ENCODE measurements at places on chromosomes 2 and 18.
A peak's percentile ranks its signal among the peaks of the same experiment; 100 is the strongest.

- DNase-seq: no peak
Measured at GRCh38 chr18:379681-380330, 112.0 kb upstream of the THOC1 start.

GRCh38 chr2:200405599-200406298 lies 99.3 kb downstream of the SPATS2L start:
- DNase-seq: no peak

GRCh38 chr2:1606421-1607235 lies 137.7 kb downstream of the PXDN start:
- DNase-seq: no peak

DNA sequence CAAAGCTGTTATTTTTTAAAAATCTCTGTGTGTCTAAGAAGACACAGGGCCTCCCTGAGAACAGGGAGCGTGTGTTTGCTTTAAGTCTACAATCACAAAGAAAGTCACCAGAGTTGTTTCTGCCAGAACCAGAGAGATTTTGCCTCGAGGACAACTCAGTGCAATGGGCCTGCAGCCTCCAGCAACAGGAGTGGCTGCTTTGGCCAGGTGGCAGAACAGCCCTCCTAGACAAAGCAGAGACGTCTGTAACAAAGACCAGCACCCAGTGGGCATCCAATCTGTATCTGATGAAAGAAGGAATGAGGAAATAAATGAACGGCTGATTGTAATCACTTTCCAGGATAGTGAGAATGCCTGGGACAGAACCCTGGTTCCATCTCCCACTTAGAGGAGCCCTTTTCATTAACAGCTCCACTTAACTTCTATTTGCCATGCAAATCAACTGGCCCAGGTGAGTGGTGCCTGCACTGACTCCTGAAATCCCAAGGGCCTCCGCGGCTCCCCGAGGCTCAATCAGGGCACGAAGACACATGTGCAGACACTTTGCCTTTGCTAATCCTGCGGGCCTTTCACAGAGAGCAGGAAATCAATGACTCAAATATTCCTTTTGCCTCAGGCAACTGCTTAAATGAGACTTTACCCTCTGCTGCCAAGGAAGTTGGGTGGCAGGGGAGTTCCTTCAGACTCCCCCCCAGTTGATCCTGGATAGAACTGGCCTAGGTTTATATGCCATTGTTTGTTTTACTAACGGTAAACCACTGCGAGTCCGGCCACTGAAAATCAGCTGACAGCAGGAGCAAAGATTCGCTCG lies 146.5 kb downstream of the CABLES1 start:
- DNase-seq: no peak

- DNase-seq: no peak
Measured at GRCh38 chr18:27223526-27224291, 38.6 kb upstream of the CHST9 start.

GRCh38 chr2:233247116-233247515 lies 4.4 kb upstream of the ATG16L1 start:
- DNase-seq: no peak

- no peak for DNase-seq
Measured at GRCh38 chr2:216911886-216912285, 52.0 kb upstream of the TNP1 start.

- no peak for DNase-seq
Measured at GRCh38 chr2:225270861-225271260, 128.6 kb upstream of the NYAP2 start.

- no peak for DNase-seq
Measured at GRCh38 chr18:48407358-48407757, 1.8 kb downstream of the ZBTB7C start.

GRCh38 chr2:223846515-223846914 lies 9.1 kb upstream of the AP1S3 start:
- DNase-seq: no peak

DNA sequence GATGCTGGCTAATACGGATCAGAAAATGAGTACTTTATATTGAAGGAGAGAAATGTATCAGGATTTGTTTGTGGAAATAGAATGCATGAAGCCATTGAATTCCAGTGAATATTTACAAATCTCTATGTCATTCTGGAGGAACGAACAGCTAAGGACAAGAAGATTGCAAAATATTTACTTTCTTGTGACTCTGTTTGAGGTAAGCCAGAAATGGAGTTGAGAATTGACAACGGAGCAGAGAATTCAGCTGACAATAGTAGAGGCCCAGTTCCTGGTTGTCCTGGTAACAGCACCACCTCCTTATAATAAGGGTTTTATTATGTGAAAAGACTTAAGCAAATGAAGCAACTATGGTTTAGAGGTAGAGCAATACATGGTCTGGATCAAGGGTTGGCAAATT lies 349.2 kb downstream of the ADCYAP1 start:
- no peak for DNase-seq

DNA sequence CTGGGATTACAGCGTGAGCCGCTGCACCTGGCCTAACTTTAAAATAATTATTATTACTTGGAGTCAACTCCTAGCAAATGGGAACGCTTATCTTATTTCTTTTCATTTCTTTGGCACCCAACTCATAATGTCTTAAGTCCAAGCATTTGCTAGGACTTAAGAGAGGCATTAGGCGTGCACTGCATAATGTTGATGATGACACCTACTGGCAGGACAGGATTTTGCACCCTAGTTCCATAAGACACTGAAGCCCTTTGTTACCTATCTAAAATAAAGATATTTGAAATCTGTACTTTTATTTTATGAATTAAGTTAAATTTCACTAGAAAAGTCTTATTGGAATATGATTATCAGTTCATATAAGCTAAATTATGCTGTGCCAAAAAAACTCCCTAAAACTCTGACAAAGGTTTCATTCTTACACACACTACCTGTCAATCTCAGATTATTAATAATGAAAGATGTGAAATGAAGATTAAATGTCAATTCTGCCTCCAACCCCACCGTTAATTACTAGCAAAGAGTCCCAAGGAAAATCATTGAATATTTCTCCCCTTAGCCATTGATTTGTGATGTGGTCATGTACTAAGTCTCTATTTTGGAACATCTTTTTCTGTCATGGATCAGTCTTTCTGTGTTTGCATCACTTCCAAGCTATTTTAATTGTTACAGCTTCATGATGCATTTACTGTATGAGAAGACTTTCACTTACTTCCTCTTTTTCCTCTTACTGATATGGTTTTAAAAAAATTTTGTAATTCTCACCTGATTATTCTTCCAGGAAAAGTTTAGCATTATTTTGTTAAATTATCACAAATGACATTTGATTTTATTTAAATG lies 12.7 kb upstream of the CDH2 start:
- no peak for DNase-seq

- no peak for DNase-seq
Measured at GRCh38 chr2:46098621-46099062, 198.6 kb upstream of the EPAS1 start.

DNA sequence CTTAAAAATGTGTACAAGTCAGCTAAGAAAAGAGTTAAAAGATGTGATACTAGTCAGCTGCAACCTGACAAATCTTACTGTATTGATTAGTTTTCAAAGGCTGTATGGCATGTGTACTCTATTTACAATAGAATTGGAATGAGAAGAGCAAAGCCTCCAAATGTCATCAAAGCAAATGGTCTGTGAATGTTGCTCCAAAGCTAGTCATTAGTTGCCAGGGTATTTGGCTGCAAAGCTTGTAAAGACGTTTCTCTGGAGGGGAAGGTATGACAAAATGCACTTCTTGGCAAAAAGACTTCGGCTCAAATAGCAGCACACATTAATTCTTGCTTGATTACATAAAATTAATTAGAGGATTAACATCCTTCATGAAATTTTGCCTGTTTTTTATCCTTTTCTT lies 59.3 kb downstream of the ETAA1 start:
- no peak for DNase-seq

DNA sequence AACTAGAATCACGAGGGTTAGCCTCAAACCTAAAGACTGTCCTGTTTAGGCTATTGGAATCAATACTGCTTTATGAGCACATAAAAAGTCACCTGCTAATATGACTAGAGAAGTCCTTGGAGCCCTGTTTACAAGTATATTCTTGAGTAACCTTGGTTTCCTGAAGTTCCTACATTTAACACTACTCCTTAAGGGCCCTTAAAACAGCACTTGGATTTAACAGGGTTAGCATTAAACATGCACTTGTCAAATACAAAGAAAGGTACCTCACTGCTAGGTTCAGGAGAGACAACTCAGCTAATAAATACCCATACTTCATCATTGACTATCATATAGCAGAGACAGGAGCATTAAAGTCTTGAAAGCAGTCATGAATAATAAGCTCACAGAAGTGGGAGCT lies 96.7 kb downstream of the SLC5A7 start:
- DNase-seq: no peak

- DNase-seq: no peak
Measured at GRCh38 chr18:76397631-76398030, 97.4 kb downstream of the ZNF516 start.

GRCh38 chr2:40914666-40915065 lies 462.8 kb upstream of the SLC8A1 start:
- DNase-seq: no peak

- peak; percentile 21 for DNase-seq
Measured at GRCh38 chr2:10079870-10080535, at the start of gene CYS1. Gene CYS1 (minus strand): TSS chr2:10080411. CDS start chr2:10080223, 188 bp downstream.

GRCh38 chr2:145851730-145852129 lies 1331.8 kb upstream of the ZEB2 start:
- no peak for DNase-seq

GRCh38 chr2:152930501-152930900 lies 212.1 kb downstream of the ARL6IP6 start:
- DNase-seq: no peak

DNA sequence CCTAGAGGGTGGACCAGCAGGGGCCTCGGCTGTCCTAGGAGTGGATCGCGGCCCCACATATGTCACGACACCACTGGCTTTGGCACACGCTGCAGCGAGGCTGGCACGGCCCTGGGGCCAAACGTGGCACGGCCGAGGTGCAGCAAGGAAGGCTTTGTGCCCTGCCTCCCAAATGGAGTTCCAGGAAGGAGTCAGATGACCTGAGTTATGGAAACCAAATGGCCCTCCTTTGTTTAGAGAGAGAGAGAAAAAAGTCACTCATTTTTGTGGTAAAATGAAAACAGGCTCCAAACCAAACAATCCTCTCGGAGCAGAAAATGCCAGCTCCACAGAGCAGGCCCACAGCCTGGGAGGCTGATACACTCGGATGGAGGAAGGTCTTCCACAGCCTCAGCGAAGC lies 105.6 kb downstream of the ANTXR1 start:
- no peak for DNase-seq

- peak; percentile 3 for DNase-seq
Measured at GRCh38 chr2:142180820-142181533, 50.2 kb upstream of the LRP1B start.

GRCh38 chr2:173855661-173856060 lies 109.5 kb downstream of the SP3 start:
- DNase-seq: no peak

DNA sequence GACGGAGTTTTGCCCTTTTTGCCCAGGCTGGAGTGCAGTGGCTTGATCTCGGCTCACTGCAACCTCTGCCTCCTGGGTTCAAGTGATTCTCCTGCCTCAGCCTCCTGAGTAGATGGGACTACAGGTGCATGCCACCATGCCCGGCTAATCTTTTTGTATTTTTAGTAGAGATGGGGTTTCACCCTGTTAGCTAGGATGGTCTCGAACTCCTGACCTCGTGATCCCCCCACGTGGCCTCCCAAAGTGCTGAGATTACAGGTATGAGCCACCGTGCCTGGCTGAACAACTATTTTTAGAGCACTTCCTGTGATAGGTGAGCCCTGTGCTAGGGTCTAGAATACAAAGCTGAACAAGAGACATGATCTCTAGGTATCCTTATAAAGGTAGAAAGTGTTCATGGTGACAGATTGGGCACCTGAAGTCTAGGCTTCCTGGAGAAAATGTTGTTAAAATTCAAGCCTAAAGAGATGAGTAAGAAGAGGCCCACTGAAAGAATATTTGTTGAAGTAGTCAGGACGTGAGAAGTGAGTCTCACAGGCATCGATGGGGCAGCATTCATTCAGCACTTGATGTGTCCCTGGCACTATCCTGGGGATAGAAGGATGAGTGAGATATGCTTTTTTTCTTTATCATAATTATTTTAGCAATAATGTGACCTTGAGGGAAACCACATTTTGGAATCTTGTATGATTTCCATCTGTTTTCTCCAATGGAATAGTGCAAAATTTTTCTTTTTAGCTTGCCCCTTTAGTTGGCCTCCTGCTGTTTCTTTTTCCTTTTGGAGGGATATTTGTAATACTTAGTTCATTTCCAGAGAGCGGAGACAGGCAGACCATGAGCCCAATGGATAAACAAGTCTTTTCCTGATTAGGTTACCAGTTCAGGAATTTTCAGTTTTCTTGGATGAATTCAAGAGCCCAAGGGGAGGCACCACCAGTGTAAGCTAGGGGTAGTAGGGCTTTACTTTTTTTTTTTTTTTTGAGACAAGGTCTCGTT lies 5.1 kb downstream of the ZNF236 start:
- no peak for DNase-seq

DNA sequence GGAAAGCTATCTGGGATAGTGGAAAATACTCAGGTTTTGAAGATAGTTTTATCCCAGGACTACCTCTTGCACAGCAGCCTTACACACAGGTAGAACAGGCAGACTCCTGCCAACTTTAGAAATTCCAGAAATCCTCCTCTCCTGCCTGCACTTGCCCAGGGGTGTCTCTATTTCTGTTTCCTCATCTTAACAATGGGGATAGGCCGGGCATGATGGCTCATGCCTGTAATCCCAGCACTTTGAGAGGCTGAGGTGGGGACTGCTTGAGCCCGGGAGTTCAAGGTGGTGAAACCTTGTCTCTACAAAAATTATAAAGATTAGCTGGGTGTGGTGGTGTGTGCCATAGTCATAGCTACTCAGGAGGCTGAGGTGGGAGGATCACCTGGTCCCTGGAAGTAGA lies 117.0 kb upstream of the ARL5A start:
- no peak for DNase-seq

All from anterior cingulate cortex (tissue), 58 donors.